ENCODE measurements at places on chromosomes 7 and 10.

DNA sequence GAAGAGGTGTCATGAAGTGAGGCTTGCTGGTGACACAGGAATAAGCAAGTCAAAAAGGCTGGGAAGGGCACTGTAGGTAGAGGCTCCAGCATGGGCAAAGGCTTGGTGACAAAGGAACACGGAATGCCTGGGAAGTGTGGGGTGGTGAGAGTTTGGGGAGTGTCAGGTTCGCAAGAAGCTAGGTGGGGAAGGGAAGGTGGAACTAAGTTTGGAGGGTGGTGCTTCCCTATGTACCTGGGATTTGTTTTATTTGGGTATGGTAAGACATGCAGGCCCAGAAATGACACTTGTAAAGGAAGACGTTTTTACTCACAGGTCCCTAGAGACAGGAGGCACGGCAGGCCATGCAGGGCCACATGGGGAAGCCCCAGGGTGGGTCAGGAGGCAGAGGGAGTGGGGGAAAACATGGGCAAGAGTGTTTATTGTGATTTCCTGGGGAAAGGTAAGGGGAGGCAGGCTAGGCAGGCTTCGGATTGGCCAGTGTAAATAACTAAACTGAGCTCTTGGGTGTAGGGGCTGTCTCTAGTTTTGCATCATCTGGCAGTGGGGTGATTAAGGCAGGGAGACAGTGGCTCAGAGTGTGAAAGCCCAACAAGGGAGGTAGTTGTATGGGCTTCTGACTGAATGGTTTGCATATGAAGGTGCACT, 52.1 kb downstream of the SH2D4B start:
- no peak for DNase-seq

DNA sequence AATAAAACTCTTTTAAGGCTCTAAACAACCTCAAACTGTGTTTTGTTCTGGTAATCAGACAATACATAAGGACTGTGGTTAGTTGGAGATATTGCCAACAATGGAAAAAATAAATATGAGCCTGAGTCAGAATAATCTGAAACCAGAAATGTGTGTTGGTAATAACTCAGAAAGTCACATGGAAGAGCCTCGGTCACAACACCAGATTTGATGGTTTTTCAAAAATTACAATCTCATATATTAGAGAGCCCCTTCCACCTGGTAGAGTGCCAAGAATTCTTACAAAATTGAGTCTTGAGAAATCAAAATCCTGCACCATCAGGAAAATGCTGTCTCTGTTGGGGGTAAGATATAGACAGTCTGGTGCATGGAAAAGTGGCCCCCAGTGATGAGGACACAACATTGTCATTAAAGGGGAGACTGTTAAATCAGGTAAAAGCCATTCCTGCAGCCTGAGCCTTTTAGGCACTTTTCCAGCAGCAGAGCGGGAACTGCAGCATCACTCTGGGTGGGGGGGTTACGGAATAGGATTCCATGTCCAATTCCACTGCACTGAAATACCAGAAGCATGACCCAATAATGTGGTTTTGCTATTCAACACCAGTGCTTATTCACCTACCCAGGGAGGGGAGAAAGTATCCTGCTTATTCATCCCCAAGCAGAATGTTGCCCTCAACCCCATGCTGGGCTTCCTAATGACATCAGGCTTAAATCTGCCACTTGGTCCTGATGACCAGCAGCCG, 9.5 kb upstream of the ADAM12 start:
- DNase-seq, result no peak

GRCh38 chr10:118720685-118721538, 33.9 kb downstream of the CACUL1 start:
- DNase-seq, result no peak

GRCh38 chr10:131825960-131826650, 74.7 kb upstream of the PPP2R2D start:
- no peak for DNase-seq
